ENCODE measurements at places on chromosomes 4 and X. TPM values are rescaled to one million over a fixed set of nuclear protein-coding genes. Genes with fewer than 3 reads are reported as not detected.

MSMO1 gene
- total RNA-seq: 51.6 TPM

CLGN gene
- 0.11 TPM for total RNA-seq

SOWAHD gene
- total RNA-seq: 0.92 TPM

SLC6A14 gene
- total RNA-seq: not detected

GPR34 gene
- 1.1 TPM for total RNA-seq

ZIC3 gene
- total RNA-seq: not detected

GAGE12H gene
- total RNA-seq: not detected

DUSP21 gene
- total RNA-seq: not detected

SORCS2 gene
- total RNA-seq: not detected

DNA sequence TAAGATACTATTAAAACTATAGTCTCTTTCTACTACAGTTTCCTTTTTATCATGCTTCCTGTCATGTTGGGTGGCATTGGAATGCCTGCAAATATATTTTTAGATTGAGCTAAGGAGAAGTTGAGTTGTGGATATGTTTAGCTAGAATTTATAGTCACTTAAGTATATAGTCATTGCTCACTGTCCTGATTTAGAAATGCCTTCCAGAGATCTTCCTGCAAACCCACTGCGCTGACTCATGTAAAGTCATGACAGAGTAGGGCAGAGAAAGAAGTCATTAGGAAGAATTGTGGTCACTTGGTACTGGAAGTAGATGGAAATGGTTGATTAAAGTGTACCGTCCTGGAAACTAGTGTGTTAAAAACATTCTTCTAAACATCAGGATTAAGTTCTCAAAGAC lies 490.3 kb upstream of the PABPC4L start:
- DNase-seq: no peak

DNA sequence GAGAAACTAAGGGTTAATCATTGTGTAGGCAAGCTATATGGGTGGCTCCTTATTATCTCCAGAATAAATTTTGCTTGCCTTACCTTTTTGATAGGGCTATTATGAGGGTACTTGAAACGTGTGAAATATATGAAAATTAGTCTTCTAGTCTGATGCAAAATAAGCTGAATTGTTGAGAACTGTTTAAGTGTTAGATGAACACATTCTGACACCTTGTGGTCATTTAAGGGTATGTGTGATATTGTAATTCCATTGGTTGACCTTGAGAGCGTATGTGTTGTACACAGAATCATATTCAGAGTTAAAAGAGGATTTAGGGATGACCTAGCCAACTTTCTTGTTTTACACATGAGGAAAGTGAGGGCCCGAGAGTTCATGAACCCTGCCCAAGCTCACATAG lies 44.6 kb upstream of the LINC00632 start:
- DNase-seq: no peak

DNA sequence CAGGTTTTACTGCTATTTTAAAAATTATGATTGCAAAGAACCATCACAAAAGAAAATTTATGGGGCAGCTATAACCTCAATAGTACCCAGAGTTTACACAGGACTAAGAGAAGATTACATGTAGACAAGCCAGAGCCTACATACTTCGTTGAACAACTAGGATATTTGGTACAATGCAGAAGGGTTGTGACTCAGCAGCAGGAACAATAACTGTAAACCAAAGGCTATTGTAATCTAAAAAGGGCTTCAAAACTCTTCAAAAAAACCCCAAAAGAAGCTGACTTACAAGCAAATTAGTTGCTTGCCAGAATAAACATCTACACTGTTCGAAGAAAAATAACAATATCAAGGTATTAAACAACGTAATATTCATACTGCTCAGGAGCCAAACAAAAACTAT lies 618.0 kb downstream of the STPG2 start:
- no peak for DNase-seq

DNA sequence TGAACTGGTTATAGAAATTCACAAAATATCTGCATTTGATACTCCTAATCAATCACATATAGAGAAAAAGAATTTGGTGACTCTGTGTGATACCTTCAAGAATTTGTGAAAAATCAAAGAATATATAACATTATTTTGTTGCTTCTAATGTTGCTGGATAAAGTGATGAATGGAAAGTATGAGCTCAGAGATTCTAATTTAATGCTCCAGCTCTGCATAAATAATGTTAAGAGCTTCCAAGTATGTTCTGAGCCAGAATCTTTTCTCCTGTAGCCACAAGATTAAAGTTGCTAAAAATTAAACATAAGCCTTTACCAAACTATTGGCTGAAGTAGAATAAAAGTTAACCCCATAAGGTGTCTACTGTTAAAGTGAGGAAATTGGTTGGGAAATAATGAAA lies 294.7 kb upstream of the CT83 start:
- no peak for DNase-seq

DNA sequence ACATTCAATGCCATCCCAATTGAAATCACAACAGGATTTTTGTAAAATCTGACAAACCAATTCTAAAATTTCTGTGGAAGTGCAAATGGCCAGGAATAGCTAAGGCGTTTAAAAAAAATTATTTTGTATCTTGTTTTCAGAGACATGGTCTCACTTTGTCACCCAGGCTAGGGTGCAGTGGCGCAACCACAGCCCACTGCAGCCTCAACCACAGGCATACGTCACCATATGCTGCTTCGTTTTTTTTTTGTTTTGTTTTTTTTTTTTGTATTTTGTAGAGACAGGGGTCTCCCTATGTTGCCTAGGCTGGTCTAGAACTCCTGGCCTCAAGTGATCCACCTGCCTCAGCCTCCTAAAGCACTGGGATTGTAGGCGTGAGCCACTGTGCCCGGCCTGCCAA lies 24.5 kb downstream of the ZNF41 start:
- peak; percentile 36 for DNase-seq

DNA sequence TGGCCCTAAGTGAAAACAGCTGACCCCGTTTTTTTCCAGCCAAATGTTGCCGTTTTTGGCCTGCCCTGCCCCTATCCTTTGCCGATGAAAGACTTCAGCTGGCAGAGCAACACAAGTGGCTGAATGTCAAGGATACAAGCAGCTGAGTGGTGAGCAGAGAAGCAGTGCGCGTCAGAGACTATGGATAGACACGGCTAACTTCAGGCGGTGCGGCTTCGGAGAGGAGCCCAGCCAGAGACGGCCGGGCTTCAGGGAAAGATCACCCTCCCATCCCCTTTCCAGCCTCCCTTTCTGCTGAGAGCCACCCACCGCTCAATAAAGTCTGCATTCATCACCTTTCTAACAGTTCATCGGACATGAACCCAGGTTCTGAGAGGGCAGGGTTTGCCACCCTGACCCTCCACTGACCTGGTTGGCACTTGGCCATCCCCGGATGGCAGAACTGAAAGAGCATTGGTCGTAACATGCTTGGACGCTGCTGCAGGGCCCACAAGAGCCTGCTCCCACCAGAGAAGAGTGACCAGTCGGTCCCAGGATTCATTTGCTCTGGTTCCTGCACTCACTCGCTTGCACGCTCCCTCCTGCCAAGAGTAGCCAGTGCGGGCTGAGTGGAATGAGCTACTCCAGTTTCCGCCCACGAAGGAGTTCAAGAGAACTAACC lies 125.8 kb downstream of the PPEF1 start:
- no peak for DNase-seq

DNA sequence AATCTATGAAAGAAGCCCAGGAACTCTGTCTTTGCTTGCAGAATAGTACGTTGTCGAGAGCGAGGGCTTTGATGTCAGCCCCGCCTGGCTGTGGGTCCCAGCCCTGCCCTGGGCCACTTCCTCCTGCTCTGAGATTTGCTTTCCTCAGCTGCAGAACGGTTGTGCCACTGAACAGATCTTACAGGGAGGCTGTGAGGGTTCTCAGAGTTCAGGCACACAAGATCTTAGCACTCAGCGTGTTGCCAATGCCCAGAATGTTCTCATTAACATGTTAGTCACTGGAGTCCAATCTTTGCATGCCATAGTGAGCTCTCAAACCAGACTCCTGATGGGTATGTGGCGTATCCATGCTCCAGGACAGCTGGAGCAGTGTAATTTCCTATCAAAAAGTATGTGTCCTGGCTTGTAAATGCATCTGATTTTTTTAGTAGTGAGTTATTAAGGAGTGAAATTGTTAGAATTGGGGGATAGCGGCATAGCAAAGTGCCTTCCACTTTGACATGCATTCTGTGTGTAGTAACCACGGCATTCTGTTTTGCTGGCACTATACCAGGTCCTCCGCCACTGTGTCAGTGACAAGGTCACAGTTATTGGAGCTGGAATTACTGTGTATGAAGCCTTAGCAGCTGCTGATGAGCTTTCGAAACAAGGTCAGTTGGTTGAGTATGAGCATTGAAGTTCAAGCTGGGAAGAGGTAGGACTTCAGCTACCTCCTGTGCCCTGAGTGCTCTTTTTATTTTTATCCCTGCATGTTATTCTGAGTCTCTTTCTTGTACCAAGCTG lies 31.6 kb downstream of the TKTL1 start:
- peak; percentile 69 for DNase-seq

DNA sequence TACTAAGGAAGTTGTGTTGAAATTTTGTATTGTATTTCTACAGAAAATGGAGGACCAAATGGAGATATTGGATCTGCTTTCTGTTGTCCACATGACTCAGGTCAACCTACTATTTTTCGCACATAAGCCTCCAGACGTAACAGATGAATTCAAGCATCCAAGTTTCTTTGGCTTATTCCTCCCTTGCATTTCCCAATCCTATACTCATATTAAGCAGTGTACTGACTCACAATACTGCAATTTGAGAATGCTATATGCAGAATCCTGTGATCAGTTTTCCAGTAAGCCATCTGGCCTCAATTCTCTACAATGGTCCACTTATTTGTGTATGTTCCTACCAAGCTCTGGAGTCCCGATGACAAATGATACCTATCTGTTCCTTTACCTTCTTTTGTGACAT lies 75.7 kb downstream of the ASB9 start:
- DNase-seq: no peak

GRCh38 chrX:39416547-39417260 lies 615.4 kb downstream of the MID1IP1 start:
- DNase-seq: no peak

- DNase-seq: no peak
Measured at GRCh38 chr4:103449296-103450023, 251.3 kb upstream of the CENPE start.

GRCh38 chr4:174600391-174600790 lies 78.1 kb upstream of the HPGD start:
- DNase-seq: no peak

DNA sequence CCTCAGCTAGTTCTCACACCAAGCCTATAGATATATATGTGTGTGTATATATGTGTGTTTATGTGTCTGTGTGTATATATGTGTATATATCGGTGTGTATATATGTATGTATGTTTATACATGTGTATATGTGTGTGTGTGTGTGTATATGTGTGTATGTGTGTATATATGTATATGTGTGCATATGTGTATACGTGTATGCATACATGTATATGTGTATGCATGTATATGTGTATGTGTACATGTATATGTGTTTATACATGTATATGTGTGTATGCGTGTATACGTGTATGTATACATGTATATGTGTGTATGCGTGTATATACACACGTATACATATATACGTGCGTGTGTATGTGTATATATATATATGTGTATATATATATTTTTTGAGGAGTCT lies 18.3 kb downstream of the GTPBP6 start:
- DNase-seq: no peak

DNA sequence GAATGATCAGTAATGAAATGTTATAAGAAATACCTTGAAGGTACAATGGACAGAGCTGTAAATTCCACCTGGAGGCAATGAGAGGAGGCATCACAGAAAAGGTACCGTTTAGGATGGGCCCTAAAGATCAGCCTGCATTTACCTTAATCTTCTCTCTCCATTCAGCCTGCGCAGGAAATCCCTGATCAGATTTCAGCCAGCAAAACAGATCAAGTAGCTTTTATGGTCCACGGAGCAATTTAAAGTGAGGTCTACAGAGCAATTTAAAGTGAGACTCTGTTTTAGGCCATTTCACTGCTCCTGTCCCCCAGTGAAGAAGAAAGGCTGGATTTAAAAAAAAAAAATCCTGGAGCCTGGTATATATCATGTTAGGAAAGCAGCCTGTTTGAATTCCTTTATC lies 195.1 kb upstream of the VCX start:
- no peak for DNase-seq

- peak; percentile 72 for DNase-seq
Measured at GRCh38 chr4:878796-879728, 53.1 kb downstream of the GAK start.

GRCh38 chr4:21768349-21769310 lies 179.9 kb downstream of the KCNIP4 start:
- DNase-seq: peak; percentile 35

- no peak for DNase-seq
Measured at GRCh38 chr4:158234671-158235070, 24.4 kb downstream of the TMEM144 start.

DNA sequence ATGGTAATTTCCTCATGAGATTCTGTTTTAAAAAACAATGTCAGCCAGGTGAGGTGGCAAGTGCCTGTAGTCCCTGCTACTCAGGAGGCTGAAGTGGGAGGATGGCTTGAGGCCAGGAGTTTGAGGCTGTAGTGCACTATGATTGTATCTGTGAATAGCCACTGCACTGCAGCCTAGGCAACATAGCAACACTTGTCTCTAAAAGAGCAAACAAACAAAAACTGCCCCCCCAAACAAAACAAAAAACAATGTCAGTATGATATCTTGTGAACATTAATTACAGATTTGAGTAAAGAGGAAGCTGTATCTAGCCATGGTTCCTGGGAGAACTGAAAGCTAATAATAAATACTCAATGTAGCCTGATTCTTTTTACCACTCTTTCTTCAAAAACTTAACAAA lies 6.8 kb upstream of the MSL3 start:
- no peak for DNase-seq

DNA sequence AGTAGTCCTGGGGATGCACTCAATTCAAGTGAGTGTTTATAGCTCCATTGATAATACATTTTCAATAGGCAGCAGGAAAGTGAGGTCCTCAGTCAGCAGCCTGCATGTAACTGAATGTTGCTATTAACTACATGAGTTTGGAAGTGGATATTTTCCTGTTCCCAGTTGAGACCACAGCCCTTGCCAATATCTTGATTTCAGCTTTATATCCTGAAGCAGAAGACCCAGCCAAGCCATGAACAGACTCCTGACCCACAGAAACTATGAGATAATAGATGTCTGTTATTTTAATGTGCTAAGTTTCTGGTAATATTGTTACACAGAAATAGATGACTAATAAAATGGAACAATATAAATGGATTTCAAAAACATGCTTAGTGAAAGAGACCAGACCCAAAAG lies 63.7 kb downstream of the VSIG4 start:
- DNase-seq: no peak
